ENCODE measurements at places on chromosomes 4 and X.

DNA sequence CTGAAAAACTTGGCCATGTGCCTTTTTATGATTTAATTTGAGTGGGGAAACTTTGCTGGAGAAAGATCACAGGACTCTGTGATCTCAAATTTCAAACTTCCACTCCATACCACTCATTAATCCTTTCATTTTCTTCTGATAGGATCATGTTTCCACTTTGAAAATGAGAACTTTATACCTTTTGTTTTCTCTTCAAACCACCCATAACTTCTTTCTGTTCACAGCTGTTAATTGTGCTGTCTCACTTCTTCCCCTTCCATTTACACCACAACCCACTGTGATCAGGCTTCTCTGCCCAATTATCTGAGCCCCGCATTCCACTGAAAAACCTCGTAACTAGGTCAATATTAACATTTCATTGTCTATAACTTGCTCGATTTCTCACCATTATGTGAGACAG is 47.0 kb upstream of the ARSJ start:
- no peak for DNase-seq

DNA sequence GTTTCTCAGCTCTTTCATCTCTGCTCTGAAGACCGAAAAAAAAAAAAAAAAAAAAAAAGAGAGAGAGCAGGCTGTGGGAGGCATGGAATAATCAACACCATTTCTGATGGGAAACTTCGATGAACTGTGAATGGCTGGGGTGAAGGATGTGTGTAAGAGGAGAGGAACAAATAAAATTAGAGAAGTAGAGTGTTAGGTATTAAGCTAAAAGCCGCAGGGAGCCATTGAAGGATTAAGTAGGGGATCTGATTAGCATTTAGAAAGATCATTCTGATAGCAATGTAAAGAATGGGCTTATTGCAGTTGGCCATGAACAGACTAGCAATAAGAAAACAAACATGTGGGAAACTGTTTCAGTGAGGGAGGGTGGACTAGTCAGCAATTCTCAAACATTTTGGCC is 33.6 kb upstream of the JADE1 start:
- DNase-seq, result no peak

GRCh38 chrX:81229229-81229628 is 27.3 kb downstream of the SH3BGRL start:
- no peak for DNase-seq

DNA sequence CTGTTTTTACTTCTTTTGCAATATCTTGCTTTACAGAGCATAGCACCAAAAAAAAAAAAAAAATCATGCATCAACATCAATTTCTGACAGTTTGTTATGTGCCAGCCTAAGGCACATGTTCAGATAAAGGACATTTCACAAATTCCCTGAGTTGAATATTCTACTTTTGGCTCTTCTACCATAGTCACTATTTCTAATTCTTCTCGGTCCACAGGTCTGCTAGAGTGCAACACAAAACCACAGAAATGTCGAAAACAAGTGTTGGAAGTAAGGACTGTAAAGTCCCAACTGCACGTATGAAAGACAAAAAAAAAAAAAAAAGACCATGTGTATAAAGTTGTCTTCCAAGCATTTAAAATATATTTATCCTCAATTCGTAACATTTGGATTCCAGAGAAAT is 494.2 kb upstream of the INTU start:
- DNase-seq, result no peak

GRCh38 chrX:120457766-120458180 is 11.3 kb downstream of the LAMP2 start:
- DNase-seq, result no peak

GRCh38 chr4:88744609-88745008 is 47.0 kb upstream of the NAP1L5 start:
- no peak for DNase-seq

DNA sequence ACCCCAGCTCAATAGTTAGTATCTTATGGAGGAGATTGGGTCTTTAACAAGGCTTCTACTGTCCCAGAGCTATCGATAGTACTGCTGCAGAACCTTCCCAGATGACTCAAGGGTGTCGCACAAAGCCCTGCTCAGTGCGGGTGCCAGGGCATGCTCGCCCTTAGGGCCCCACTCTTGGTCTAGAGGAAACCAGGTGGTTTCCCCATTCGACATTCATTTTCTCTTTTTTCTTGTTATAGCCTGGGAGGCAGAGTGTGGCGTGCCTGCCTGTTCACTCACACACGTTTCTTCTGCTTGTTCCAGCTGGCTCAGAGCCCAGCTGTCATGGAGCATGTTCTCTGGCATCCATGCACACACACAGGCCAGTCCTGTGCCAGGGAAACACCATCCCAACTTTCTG is 144.5 kb downstream of the SMIM20 start:
- no peak for DNase-seq

- no peak for DNase-seq
Observed at GRCh38 chr4:340011-340410, 2.4 kb downstream of the ZNF141 start.

GRCh38 chrX:677376-677775 is 46.8 kb downstream of the SHOX start:
- no peak for DNase-seq

GRCh38 chr4:2797545-2798305 is 4.8 kb downstream of the SH3BP2 start:
- DNase-seq, result peak; percentile 11

- no peak for DNase-seq
Observed at GRCh38 chrX:42988700-42989099, 210.7 kb upstream of the PPP1R2C start.

DNA sequence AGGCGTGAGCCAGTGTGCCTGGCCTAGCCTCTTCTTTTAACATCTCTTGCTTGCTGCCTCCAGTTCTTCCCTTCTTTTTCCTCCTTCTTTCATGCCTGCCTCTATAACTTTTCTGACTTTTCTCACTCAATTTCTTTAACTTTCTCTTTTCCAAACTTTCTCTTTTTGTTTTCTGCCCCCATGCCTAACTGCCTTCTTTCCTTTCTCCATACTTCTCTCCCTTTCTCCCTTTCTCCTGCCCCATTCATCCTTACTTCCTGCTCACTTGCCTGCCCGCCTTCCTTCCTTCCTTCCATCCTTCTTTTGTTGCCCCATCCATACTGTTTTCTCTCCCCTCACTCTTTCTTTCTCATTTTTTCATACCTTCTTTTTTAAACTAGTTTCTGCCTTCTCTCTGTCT is 105.2 kb downstream of the RBMX2 start:
- DNase-seq, result no peak

DNA sequence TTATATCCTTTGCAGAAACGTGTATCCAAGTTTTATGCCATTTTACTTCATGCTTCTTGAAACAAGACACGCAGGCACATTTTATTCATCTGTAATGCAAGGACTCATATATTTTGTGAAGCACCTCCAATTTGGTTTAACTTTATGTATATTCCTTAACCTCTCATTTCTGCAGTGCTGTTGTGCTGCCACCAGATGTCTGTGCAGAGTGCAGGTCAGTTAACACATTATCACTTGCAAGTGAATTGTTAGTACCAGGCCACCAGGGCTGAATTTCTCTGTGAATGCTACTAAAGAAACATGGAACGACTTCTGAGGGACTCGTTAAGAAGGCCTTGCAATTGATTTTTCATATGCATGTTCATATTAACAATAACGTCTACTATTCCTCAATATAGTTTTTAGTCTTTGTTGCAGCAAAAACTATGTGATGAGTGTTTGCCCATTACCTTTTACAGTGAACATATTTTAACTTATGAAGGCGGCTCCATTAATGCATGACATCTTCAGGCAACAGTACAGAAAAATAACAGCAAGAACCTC is 770.3 kb downstream of the NLGN4X start:
- no peak for DNase-seq

- no peak for DNase-seq
Observed at GRCh38 chr4:173748353-173748752, 218.3 kb upstream of the HAND2 start.

DNA sequence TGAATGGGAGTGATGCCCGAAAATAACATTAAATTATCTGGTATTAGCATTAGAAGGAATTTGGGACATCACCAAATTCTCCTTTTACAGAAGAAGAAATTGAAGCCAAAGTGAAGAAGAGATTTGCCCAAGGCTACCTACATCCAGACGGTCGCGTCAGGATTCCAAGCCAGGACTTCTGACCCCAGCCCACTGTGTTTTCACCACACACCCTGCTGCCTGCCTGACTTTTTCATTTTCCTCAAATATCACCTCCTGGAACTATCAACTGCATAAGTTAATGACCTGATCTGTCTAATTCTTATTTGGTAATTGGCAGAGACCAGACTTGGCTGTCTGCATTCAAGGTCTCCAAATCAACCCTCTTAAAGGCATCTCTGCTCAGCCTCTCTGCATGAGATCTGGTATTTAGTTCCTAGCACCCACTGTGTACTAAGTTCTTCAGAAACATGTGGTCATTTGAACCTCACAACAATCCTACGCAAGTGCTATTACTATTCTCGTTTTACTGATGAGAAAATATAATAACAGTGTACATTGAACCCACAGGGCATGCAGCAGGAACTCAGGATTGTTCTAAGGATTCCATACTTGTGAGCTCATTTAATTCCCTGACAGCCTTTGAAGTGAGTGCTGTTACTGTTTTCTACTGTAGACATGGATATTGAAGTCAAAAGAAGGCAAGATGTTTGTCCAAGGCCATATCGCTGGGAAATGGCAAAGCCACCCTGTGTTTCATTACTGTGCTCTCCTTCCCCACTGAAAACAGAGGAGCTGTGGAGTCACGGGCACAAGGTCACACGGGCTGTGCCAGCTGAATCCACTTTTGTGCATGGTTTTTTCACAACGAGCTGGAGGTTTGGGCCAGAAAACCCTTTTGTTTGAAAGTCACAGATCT is 195.2 kb upstream of the C1QTNF7 start:
- DNase-seq, result no peak

- DNase-seq, result no peak
Observed at GRCh38 chr4:22014222-22014741, 65.7 kb upstream of the KCNIP4 start.

DNA sequence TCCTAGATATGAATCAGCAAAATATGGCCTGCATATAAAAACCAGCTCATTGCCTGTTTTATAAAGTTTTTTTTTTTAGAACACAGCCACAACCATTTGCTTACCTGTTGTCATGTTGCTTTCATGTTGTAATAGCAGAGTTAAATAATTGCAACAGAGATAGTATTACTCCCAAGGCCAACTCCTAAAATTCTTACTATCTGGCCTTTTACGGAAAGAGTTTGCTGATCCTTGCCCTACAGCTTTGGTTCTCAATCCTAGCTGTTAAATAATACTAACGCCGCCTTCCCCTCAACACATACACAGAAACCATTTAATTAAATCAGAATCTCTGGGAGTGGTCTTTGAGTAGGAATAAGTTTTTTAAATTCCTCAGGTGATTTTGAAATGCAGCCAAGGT is 231.3 kb upstream of the TET2 start:
- DNase-seq, result no peak

- DNase-seq, result no peak
Observed at GRCh38 chrX:26848511-26848910, 614.6 kb downstream of the PPP4R3C start.

- no peak for DNase-seq
Observed at GRCh38 chr4:107618656-107619055, 101.4 kb downstream of the PAPSS1 start.

DNA sequence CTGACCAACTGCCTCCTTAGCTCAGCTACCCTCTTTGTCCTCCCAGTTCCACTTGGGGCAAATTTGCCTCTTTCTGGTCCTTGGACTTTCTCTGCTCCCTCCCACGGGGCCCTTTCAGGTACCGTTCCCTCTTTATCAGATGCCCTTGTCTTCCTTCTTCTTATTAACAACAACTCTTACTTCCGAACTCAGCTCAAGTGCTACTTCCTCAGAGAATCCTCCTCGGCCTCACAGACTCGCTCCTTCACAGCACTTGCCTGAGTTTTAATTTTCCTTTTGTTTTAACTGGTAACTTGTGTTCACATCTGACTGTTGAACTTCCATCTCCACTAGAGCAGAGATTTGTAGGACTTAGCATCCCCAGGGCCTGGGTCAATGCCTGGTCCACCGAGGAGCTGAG is 85.7 kb downstream of the CLNK start:
- no peak for DNase-seq

- no peak for DNase-seq
Observed at GRCh38 chr4:105025263-105026017, 121.2 kb upstream of the TET2 start.

DNA sequence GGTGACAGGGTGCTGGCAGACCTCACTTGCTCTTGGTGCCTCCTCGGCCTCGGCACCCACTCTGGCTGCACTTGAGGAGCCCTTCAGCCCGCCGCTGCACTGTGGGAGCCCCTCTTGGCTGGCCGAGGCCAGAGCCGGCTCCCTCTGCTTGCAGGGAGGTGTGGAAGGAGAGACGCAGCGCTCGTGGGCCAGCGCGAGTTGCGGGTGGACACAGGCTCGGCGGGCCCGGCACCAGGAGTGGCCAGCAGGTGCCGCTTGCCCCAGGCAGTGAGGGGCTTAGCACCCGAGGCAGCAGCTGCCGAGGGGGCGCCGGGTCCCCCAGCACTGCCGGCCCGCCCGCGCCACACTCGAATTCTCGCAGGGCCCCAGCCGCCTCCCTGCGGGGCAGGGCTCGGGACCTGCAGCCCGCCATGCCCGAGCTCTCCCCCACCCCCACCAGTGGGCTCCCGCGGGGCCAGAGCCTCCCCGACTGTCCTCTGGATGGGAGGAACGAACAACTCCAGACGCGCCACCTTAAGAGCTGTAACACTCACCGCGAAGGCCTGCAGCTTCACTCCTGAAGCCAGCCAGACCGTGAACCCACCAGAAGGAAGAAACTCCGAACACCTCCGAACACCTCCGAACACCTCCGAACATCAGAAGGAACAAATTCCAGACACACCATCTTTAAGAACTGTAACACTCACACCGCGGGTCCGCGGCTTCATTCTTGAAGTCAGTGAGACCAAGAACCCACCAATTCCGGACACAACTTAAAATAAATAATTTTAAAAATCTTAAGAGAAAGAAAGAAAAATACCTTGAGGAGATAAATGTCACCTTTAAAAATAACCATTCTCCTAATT is 311.1 kb upstream of the SLC7A11 start:
- DNase-seq, result no peak

DNA sequence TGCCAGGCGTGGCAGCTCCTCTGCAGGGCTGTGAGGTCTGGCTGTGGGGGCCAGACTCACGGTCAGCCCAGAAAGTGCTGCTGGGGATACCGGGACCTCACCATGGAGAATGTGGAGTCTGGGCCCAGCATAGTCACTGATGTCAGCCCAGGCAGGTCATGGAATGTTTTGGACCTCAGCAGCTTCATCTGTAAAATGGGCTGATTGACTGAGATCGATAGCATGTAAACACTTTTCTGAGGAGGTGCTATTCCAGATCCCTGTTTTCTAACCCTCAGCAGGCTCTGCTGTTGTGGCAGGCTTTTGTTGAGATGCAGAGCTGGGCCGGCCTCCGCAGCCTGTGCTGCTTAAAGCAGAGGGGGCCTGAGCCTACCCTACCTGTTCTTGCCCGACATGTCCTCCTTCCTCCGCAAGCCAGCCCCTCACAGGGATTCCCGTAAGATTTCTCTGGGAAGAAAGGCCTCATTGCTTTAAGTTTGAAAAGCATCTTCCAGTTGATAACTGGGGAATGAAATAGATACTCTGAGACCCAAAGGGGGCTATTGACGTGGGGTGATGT is 38.3 kb upstream of the HGFAC start:
- no peak for DNase-seq
